AG04449 (cell line): ENCODE measurements at places on chromosomes 12 and 14.

GRCh38 chr14:68278576-68279436 is 459.2 kb downstream of the RAD51B start:
- no peak for DNase-seq

DNA sequence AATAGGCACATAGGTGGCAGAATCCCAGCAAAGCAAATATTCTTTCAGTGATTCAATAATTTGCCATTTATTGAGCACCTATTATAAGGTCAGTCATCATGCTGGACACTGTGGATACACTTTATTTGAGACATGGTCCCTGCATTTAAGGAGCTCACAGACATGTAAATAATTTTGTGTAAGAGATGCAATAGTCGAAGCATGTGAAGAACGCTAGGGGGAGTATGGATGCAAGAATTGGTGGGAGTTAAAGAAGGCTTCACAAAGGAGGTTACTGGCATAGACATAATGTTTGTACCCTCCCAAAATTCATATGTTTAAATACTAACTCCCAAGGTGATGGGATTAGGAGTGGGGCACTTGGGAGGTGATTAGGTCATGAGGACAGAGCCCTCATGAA is 260.6 kb upstream of the GARIN6 start:
- no peak for DNase-seq

DNA sequence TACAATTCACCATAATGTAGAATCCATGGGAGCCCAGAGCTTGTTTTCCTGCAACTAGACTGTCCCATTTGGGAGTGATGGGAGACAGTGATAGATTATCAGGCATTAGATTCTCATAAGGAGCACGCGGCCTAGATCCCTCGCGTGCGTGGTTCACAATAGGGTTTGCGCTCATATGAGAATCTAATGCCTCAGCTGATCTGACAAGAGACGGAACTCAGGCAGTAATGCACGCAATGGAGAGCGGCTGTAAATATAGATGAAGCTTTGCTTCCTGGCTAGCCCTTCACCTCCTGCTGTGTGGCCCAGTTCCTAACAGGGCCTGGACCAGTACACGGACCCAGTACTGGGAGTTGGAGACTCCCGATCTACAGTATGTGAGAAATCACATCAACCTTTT is 126.7 kb downstream of the FBXL14 start:
- no peak for DNase-seq

- DNase-seq: no peak
Measured at GRCh38 chr12:96720363-96720705, 186.7 kb upstream of the NEDD1 start.

- DNase-seq: no peak
Measured at GRCh38 chr12:57632073-57632957, 686 bp downstream of the B4GALNT1 start.

DNA sequence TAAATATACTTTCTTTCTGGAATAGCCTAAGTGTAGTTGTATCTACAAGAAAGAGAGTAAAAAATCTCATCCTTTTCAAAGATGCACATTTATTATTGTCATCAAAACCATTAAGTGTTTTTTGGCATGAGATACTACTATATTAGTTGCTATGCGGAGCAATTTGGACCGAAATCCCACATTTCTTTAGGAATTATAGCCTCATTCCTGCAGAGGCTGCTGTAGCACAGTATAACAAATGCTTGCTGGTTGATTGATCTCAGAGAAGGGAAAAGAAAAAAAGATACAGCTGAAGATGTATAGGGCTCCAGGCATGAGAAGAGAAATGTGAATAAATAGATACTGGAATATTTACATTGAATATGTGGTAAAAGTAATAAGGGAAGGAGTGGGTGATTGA is 36.0 kb downstream of the RHOJ start:
- DNase-seq: no peak

- DNase-seq: no peak
Measured at GRCh38 chr14:100214770-100215083, 24.2 kb upstream of the YY1 start.

DNA sequence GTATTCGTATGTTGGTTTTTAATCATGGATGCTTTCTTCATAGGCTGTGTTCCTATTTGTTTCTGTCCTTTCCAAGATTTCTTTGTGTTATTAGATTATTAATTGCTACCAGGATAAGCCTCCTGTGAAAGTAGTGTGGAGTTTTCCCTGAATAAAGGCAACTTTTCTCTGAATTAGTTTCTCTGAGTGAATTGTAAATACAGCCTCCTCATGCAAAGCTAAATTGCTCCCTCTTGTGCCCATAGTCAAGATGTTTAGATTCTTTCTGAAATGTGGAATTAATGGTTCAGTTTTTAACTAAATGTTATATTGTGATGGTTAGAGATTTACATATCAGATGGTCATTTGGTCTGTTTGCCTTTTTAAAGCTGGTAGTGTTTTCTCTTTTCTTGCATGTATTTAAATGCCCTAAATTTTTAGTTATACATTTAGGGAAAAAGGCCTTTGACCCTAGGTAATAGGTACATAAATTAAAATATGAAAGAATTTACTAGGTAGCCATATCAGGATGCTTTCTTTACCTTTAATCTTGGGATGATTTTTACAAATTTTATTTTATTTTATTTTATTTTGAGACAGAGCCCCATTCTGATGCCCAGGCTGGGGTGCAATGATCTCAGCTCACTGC is 8.9 kb downstream of the APAF1 start:
- DNase-seq: no peak

DNA sequence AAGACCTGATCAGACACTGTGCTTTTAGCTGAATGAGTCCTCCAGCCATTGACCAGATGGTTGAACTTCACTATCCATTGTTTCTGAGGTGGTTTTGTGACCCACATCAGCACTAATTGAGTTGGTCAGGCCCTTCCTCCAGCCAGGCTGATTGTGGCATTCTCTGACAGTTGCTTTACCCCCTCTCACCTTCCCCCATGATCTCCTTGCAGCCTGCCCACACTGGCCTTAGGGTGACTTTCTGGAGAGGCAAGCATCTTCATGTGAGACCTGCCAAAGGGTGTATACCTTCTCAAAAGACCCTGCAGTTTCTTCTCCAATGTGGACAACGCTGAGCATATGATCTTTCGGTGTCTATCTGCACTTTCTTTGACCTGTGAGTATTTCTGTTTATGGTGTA is 83.9 kb downstream of the GPATCH2L start:
- no peak for DNase-seq

DNA sequence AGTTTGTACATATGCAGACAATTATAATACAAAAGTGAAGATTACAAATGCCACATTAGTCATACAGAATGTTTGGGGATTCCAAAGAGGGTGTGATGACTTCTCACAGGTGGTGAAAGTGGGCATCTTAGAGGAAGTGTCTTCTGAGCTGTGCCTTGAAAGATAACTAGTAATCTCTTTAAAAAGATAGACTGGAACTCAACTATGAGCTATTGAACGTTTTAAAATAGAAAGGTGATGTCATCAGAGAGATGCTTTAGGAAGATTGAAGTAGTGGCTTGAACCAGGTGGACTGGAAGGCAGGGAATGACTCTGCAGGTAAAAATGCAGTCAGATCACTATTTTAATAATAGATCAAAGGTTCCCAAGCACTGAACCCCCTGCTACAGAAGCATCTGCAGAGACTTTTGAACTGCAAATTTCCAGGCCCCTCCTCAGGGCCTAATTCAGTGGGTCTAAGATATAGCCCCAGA is 50.3 kb downstream of the SYT1 start:
- no peak for DNase-seq

DNA sequence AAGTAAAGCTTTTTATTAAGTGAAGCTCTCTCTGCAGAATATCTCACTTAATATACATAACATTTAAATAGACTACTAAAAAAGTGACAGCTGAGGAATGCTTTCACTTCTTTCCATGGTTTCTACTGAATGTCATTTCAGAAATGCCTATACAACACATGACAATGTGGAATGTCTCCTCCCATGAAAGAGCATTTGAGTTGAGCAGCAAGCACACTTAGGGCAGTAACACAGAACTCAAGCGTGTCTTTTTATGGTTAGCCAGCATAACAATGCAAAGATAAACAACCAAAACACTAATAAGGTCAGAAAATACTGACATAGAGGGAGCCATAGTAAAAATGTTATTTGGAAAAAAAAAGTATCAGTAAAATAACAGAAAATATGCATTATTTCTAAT is 9.4 kb downstream of the PPP1R12A start:
- DNase-seq: no peak

DNA sequence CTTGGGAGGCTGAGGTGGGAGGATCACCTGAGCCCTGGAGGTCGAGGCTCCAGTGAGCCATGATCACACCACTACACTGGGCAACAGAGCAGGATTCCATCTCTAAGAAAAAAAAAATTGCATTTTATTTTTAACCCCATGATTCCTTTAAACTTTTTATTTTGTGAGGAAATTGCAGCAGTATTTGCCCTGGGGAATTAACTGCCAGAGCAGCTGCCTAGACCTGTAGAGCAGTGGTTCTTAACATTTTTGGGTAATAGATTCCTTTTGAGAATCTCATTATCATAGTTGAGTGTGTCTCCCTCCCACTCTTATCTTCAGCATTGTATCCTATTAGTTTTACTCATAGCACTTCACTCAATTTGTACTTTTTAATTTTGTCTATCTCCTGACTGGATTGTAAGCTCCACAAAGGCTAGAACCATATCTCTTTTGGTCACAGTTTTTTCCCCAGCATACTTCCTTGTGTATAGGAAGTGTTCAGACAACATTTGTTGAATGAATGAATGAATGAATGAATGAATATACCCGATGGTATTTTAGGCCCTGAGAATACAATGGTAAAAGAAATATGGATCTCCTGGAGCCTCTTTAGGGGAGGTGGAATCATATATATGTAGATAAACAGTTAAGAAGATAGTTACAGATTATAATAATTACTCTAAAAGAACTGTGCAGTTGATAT is 40.6 kb downstream of the BRMS1L start:
- no peak for DNase-seq

DNA sequence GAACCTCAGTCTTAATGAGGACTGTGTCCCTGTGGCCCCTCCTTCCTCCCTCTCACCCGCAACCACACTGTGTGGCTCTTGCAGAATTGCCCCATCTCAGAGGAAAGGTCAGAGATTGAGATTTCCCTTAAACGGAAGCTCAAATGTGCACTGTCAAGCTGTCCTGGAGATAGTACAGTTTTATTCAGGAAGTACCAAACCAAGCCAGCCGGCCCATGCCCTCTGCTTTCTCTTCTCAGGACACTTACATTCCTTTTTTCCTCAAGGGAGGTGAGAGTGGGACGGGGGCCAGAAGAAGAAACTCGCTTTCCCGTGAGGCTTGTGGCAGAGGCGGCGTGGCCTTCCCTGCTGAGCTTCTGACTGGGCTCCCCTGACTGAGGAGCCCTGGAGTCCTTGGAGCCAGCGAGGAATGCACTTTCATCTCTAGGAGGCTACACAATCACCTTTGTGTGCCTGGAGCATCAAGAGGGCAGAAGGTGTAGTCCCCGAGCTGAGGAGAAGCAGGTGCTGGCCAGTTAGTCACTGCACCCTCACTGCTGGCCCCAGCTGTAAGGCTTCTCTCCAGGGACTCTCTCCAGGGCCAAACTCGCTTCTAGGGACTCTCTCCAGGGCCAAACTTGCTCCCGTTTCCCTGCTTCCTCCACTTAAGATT is 24.1 kb upstream of the ATP2A2 start:
- no peak for DNase-seq

DNA sequence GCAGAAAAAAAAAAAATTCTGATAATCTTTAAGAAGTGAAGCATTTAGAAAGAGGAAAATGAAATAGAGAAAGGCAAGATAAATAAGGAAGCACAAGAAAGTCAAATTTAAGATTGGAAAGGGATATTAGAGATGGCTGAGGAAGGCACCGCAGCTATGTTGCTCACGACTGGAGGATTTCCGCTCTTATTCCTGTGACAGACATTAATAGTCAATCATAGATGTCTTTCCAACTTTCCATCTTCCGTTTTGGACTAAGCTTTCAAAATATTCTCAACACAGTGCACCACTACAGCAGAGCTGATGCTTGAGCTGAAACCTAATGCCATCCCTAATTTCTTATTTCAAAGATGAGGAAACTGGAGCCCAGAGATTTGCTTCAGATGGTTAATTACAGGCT is 290.6 kb downstream of the FOXN3 start:
- DNase-seq: no peak

DNA sequence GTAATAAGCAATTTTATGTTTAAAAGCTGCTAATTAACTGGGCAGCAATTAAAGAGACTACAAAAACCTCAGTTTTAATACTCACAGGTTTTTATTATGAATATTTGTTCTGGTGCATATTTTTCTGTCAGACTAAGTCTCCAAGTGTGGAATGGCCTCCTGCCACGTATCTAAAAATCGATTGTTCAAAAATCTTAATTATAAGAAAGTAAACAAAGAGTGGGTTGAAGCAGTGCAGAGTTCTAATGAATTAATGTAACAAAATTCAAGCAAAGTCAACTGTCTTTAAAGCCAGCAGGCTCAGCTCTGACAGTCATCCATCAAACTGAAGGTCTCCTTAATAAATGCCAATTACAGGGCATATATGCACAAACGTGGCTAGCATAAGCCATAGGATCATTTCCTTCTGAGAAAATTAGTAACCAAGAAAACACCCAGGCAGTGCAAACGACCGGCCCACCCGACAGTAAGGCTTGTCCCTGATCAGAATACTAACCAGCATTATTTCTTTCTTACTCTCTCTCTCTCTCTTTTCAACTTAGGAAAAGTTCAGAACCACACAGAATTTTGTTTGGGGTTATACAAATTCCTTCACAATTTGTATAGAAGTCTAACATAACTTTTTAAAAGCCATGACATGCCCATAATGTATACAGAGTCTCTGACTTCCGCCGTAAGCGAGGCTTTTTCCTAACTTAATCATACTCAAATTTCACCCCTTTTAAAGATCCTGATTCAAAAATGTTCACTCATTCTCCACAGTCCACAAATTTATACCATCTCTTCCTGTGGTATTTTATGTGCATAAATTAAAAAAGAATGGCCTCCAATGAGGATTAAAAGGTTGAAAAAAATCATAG is 83.8 kb downstream of the SLC25A21 start:
- DNase-seq: no peak

GRCh38 chr12:114391088-114391487 is 14.9 kb downstream of the TBX5 start:
- DNase-seq: no peak

- DNase-seq: no peak
Measured at GRCh38 chr14:61839507-61839906, 77.3 kb downstream of the SNAPC1 start.

GRCh38 chr12:71128191-71128788 is 29.5 kb downstream of the TSPAN8 start:
- peak; percentile 17 for DNase-seq
